ENCODE measurements at places on chromosomes 7 and 10. TPM values are rescaled to one million over a fixed set of nuclear protein-coding genes. Genes with fewer than 3 reads are reported as not detected.

Gene GALNT17
- not detected for total RNA-seq

- no peak for DNase-seq
Measured at GRCh38 chr7:44182827-44183226, 6.4 kb downstream of the GCK start.

DNA sequence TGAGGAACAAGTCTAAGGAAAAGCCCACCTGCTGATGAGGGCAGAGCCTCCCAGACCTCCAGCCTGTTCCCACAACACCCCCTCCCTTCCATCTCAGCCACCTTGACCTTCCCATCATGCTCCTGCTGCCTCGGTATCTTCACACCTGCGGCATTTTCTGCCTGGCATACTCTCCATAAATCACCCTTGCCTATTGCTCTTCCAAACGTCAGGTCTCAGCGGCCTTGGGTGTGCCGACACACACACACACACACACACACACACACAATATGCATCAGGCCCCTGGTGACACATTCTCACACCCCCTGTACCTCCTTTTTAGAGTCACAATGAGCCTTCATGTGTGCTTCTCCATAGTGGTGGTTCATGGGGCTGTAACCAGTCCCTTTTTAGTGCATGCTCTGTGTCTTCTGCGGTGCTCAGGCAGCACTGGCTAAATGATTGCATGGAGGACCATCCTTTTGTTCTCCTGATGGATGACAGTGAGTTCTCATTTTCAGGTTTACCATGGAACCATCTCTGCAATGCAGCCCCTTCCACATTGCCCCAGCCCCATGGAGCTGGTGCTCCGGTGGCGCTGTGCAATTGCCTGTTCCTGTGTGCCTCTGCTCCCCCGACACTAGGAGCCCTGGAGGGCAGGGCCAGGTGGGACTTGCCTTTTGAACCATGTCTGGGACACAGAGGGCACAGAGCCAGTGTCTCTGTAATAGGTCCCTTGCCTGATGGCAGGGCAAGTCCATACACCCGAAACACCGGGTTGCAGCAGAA lies 4.5 kb downstream of the ADIRF start:
- no peak for DNase-seq

GRCh38 chr10:31912898-31913850 lies 15.5 kb downstream of the ARHGAP12 start:
- peak; percentile 14 for DNase-seq

Gene ARHGAP19
- 11.4 TPM for total RNA-seq

DNA sequence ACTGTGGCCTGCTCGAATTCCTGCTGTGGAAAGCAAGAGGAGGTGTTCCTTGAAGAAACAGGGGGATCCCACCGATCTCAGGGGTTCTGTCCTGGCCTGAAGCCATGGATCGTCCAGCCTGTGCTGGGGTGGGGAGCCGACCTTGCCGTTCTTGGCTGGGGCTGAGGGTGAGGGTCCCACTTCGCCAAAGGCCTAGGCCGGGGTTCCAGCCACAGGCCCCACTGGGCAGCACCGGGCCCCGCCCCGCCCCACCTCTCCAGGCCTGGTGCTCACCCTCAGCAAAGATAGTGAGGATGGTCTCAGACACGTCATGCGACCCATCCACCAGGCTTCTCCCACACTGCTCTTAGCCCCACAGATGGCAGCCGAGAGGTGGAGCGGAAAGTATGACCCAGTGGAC lies 51.4 kb upstream of the ZNF716 start:
- DNase-seq, result no peak

DNA sequence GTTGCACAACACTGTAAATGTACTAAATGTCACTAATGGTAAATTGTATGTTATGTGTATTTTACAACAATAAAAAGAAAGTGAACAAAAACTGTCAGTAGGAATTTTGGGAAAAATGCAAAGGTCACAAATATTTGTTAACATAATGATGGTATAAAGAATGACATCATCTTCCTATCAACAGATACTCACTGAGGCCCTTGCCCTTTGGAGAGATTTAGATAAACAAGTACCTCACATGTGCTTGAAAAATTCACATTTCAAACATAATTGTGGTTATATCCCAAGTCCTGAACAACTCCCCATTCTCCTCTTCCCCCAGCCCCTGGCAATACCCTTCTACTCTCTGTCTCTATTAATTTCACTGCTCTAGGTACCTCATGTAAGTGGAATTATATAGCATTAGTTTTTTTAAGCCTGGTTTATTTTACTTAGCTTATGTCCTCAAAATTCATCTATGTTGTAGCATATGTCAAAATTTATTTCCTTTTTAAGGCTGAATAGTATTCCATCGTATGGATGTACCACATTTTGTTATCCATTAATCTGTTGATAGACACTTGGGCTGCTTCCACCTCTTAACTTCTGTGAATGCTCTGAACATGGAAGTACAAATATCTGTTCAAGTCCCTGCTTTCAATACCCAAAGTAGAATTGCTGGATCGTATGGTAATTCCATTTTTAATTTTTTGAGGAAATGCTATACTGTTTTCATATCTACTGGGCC lies 90.5 kb downstream of the WIPF3 start:
- no peak for DNase-seq

DNA sequence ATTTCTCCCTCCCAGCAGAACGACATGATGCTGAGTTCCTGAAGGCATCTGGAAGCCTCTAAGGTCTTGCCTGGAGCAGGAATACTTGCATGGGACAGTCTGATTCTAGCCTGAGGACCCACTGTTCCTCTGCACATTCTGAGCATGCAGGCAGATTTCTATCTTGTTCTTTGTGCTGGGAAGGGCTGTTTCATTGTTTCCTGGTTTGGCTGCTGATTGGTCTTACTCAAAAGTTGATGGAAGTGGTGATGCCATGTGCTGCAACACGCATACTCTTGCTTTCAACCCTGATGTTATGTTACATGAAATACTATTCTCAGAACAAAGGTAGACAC lies 307.0 kb downstream of the GATA3 start:
- no peak for DNase-seq

DNA sequence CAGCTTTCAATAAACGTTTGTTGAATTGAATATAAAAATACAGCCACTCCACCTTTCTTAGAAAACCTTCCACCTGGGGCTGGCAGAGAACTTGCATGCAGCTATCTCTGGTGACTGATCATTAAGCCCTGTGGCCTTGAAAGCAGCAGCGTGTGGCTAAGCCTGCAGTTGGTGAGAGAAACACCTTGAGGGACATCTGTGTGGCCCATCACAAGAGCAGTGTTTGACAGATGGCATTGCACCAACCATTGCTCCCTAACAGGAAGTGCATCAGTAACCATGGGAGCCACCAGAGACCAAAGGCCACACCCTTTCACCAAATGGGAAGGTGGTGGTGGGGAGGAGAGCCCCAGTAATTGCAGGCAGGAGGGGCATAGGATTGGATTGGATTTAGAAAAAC lies 22.4 kb downstream of the RHOBTB1 start:
- DNase-seq, result no peak

Gene PARD3
- total RNA-seq, result 54.7 TPM

GRCh38 chr7:54292171-54292925 lies 249.8 kb upstream of the VSTM2A start:
- DNase-seq, result no peak

Gene GIMAP6
- total RNA-seq, result 262 TPM

DNA sequence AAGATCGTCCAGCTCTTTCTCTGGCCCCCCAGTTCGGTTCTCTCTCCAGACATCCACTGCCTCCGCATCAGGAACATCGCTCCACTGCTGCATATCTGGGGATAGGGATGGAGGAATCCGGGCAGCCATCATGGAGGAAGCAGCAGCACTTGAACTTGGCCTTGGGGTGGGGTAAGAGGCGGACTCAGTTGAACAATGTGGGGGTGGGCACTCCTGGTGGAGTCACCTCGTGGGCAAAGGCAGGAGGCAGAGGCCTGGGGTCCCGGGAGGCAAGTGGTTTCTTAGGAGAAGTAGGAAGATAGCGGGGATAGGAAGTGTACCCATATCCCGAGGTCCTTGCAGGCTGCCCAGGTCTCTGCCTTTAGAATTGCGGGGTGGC lies 98.3 kb downstream of the CHST15 start:
- DNase-seq, result no peak

Gene NAT16
- not detected for total RNA-seq

Gene CDC14C
- total RNA-seq, result not detected

DNA sequence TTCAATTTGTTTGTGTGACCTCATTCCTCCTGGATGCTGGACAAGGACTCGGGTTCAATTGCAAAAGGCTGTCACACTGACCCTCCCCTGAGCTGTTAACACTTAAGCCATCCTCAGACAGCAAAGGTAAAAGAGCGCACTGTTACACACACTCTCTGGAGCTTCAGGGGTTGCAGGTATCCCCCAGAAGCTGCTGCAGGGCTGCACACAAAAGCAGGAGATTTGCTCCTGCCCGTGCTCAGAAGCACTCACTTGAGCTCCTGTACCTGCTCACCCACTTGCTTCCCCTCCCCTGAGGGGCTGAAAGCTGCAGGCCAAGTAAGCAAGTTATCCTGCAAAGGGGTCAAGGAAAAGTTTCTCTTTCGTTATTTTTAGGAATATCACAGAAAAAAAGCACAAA lies 886.2 kb upstream of the ZWINT start:
- DNase-seq, result no peak

DNA sequence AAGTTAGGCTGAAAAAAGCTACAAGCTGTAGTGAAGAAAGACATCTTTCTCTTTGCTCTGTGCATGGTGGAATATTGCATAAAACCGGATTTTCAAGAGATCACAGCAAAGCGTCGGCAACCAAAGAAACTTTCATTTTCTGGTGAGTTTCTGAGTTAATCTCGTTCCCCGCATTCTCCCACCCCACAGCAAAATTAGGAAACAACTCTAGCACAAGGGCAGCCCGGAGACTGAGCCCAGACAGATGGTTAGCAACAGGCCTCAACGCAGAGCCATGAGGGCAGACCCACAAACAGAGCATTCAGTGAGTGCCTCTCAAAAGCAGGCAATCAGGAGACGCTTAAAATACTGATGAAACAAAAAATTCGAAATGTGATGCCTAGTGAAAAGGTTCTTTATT lies 396.1 kb upstream of the KLF6 start:
- DNase-seq, result no peak
